Mucosa of descending colon (tissue), 3 donors: ENCODE measurements at places on chromosomes 3 and 15. TPM values are rescaled to one million over a fixed set of nuclear protein-coding genes. Genes with fewer than 3 reads are reported as not detected.

DNA sequence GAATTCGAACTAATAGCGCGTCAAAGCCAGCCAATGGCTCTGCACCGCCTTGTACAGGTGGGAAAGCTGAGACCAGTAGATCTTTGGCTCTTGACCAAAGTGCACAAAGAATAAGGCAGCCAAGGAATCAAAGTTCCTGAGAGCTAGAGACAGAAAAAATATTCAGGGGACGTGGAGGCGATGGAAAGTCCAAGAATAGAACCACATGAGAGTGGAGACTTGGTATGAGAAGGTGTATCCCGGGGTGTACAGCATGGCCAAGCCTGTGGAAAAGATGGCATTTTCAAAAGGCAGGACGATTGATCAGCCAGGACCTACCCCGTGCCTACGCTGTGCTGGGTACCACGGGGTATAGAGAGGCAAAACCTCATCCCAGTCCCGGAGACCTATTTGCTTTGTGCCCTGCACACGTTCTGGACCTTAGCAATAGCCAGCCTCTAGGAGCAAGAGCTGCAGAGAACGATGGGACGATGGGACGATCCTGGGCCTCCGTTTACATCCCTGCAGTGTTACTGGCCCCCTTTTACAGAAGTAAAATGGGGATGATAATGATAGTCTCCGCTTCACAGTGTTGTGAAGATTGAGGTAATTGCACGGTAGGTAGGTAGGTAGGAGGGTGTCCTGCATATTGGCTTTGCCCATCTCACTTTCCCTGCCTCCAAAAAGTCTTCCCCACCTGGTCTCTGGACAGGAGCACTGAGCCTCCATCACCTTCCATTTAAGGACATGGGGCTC, 583 bp upstream of the RBSN start:
- DNase-seq, result no peak

DNA sequence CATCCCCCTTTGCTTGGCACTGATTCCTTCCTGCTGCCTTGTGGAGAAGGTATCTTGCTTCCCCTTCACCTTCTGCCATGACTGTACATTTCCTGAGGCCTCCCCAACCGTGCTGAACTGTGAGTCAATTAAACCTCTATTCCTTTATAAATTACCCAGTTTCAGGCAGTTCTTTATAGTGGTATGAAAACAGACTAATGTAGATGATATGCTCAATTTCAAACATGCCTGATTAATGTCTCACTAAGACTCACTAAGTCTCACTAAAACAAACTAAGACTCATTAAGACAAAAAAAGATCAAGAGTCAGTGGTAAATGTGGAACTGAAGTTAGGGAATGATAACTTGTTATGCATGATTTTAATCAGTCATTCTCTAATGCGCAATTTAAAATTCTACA, 606.6 kb downstream of the RBMS3 start:
- DNase-seq, result no peak

DNA sequence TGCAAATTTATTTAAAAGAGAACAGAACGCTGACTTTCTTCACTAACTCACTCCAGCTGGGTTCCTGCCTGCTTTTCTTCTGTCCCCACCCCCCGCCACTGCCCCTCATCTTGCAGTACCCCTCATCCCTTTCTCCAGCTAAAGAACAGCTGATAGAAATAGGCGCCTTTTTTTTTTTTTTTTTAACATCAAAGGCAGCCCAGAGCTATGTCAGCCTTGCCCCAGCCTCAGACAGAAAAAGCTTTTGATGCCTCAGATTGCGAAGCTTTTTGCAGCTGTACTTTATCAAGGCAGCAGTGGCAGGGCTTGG, 1.8 kb downstream of the CADPS start:
- DNase-seq, result no peak

GRCh38 chr15:95857124-95857757, 473.3 kb upstream of the NR2F2 start:
- DNase-seq, result no peak

The FANCI gene
- 14.0 TPM for total RNA-seq

DNA sequence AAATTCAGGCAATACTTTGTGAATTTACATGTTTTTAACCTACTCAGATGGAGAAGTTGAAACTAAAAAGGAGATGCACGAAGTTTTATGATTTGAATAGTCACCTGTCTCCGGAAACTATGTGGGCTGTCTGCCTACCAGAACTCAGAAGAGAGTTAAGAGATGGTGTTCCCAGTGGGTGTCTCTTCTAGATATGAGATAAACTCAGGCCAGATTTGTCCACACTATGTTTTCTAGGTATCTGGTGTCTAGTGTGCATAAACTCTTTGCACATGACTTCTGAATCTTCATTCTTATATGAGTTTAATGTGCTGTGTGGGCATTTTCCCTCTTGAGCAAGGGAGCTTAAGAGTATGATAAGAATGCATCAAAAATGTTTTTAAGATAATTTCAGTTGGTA, 222.8 kb downstream of the FOXP1 start:
- no peak for DNase-seq

GRCh38 chr15:91255670-91256192, 155.7 kb downstream of the SV2B start:
- no peak for DNase-seq
